T-cell (primary cell): ENCODE measurements at places on chromosomes 16 and 17. TPM values are rescaled to one million over a fixed set of nuclear protein-coding genes. Genes with fewer than 3 reads are reported as not detected.

GRCh38 chr16:87924041-87924810, 12.1 kb downstream of the CA5A start:
- DNase-seq = no peak

- no peak for DNase-seq
Measured at GRCh38 chr16:50303605-50304466, 37.5 kb downstream of the ADCY7 start.

- no peak for DNase-seq
Measured at GRCh38 chr17:50219939-50220465, 18.6 kb upstream of the COL1A1 start.

DNA sequence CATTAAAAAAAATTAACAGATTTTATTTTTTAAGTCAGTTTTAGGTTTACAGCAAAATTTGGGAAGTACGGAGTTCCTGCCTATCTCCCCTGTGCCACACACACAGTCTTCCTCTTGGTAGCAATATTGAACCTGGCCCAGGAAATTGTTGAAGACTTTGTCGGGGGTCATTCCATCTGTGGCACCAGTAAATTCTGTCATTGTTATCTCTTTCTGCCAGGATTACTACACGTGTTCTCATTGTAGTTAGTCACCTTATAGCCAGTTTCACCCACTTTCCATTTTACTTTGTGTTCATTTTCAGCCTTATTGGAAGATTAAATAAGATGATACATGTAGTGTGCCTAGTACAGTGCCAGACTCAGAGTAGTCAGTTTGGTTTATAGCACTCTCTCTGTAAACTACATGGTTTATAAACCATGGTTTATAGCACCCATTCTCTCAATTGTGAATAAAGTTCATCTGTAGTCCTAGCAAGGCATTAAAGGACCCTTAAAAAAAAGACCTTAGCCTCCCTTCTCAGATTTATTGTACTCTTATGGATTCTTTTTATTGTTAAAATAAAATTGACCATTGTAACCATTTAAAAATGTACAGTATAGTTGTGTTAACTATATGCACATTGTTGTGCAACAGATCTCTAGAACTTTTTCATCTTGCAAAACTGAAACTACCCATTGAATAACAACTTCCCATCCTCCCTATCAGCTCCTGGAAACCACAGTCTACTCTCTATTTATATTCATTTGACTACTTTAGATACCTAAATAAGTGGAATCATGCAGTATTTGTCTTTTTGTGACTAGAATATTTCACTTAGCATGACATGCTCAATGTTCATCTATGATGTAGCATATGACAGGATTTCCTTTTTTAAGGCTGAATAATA, 36.1 kb downstream of the NLK start:
- no peak for DNase-seq

DNA sequence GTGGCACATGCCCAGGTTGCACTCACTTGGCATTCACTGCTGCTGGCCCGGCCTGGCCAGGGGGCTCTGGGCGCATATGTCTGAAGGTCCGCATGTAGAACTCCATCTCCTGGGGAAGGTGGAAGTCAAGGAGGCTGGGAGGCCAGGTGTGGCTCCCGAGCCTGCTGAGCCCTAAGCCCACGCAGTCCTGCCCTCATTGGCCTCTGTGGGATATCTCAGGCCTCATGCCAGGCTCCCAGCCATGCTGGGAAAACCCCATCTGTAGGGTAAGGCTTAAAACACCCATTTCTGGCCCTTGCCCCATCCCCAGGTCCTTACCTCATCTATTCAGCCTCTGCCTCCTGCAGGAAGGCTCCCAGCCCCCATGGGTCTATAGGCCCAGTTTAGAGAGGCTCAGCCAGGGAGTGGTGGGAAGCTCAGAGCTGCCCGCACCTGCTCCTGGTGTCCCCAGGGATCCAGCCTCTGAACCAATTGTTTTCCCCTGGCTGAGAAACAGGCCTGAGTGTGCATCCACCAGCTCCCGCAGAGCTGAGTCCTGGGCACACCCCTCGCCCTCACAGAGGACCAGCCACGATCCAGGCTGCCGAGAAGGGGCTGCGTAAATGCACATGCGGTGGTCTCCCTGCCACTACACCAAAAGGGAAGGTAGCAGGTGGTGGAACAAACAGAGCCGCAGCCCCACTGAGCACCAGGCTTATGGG, 2.3 kb upstream of the TPPP3 start:
- DNase-seq = no peak

DNA sequence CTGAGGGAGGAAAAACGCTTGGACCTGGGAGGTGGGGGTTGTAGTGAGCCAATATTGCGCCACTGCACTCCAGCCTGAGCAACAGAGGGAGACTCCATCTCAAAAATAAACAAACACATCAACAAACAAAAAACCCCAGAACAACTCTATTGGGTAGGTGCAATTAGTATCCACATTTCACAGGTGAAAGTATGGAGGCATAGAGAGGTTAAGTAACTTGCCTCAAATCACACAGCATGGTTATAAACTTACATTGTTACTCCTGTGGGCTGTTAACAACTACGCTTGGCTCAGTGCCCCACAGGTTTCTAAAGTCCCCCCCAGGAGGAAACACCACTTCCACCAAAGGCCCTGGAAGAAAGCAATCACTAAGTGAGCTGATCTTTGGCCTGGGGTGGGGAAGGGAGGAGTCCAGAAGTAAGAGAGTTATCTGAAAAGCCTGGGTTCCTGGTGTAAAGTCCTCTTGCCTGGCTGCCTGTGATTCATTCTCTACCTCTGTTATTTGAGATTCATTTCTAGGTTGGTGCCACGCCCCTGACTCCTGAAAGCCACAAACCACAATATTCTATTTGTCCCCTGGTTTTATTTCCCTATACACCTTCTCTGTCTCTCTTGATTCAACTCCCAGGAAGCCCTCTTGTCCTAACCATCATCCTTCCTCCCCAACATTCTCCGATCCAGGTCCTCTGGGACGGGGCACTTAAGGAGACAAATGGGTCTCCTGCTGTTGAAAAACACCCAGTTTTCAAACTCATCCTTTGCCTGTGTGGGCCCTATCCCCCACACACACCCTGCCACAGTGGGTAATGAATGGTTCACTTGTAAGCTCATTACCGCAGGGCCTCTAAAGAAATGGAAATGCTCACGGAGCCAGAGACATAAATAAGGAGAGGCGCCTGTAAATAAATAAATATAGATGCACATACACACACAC, 195.4 kb downstream of the XYLT1 start:
- no peak for DNase-seq

FBXO31 gene
- 34.7 TPM for total RNA-seq

GRAPL gene
- 28.0 TPM for total RNA-seq

MT1H gene
- total RNA-seq = not detected

CFAP97D1 gene
- total RNA-seq = not detected
